ENCODE measurements at places on chromosomes 11 and 22. TPM values are rescaled to one million over a fixed set of nuclear protein-coding genes. Genes with fewer than 3 reads are reported as not detected.

The SCN2B gene
- total RNA-seq, result not detected

The NLRP14 gene
- total RNA-seq, result not detected

The MUC2 gene
- not detected for total RNA-seq

The MRGPRF gene
- total RNA-seq, result not detected

The EHF gene
- not detected for total RNA-seq

The ZW10 gene
- 9.8 TPM for total RNA-seq

The OOSP3 gene
- not detected for total RNA-seq

The LRRC10B gene
- total RNA-seq, result not detected

The POU2AF1 gene
- 4.4 TPM for total RNA-seq

The C11orf87 gene
- total RNA-seq, result not detected

- DNase-seq, result peak; percentile 10
Measured at GRCh38 chr11:47765086-47765485, 2.1 kb downstream of the FNBP4 start.

DNA sequence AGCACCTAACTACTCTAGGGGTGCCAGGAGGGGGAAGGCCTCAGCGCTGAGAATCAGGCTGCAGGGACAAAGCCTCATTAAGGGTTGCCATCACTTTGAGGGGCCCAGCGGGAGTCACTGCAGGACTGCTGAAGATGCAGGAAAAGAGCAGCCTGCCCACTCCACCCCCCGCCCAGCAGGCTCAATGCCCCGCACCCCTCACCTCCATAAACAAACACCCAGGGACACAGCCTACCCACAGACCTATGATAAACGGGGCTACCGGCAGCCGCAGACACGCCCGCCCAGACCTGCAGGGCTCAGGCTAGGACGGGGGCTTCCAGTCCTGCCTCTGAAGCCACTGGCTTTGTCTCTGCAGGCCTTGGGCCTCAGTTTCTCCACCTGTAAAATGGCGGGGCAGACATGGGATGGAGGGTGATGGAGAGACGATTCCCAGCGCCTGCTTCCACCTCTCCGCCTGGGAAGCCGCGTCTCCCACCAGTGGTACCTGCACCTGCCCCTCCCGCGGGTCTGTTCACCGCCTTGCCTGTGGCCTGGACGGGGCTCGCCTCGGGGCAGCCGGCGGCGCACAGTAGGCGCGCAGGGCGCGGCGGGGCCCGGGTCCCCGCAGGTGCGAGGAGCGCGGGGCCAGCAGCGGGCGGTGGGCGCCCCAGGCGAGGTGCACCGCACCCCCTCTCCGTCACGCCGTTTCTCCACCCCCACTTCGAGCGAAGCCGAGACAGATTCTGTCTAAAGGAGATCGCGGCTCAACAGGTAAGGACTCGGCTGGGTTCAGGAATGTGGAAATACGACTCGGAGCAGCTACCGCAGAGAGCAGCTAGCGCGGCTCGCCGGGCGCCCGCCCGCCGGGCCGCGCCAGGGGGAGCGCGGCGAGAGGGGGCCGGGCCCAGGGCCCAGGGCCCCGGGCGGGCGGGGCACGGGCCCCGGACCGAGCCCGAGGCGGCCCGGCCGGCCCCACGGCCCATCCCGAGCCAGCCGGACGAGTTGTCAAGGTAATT lies 1.5 kb downstream of the WNT7B start:
- DNase-seq, result no peak

DNA sequence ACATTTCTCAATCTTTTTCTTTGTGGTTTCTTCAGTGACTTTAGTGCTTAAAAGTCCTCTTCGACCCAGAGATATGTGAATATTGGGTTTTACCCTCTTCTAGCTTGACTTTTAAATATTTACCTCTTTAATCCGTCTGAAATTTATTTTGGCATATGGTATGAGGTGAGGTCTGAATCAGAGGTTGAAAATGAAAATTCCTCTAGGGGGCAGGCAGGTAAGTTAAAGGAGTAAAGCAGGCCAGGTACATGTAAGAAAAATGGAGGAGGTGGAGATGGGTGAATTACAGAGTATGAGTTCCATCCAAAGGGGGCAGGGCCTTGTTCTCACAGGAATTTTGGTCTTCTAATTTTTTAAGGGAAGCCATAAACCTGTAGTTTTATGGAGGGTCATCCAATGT lies 263.8 kb upstream of the NARS2 start:
- DNase-seq, result no peak

DNA sequence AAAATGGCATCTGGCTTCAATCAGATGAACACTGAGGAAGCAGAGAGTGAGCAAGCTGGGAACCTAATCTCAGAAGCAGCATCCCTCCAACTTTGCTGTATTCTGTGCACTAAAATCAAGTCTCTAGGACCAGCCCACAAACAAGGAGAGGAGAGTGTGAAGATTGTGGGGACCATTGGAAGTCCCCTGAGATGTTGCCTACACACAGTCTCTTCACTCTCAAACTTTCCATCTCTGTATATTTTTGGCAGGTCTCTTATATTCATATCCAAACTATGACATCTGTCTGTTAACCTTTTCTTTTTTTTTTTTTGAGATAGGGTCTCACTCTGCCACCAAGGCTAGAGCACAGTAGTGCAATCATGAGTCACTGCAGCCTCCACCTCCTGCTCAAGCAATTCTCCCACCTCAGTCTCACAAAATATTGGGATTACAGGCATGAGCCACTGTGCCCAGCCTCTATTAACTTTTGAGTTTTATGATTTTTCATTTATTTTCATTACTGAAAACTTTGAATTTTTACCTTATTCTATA lies 1096.4 kb downstream of the TBC1D22A start:
- no peak for DNase-seq

DNA sequence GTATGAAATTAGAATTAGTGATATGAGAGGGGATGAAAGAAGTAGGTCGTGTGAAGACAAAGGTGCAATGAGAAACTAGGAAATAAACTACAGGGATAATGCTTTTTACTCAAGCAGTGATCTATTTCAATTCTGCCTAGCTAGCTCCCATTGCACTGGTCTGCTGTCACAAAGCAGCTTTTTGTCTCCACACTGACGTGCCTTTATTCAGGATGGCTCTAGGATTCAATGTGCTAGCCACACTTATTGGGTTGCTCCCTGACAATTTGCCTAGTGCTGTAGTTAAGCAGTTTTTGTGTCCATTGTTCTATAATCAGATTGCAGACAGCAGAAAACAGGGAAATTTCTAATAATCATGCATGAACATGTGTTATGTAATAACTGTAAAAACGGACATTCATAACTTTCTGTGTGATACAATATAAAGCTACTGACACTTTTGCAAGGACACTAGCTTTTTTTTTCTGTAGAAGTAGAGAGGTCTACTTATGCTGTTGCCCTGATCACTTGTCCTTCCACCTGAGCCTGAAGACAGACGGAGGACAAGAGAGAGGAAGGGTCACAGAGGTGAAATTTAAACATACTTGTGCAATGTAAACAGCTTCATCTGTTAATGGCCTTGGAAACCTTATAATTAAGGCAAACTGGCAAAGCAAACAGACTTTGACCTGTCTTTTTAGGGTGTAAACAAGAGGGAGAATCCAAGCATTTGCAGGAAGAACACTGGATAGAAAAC lies 269.6 kb downstream of the LRRC4C start:
- DNase-seq, result no peak

GRCh38 chr22:43566561-43567332 lies 154.9 kb downstream of the MPPED1 start:
- no peak for DNase-seq

GRCh38 chr11:116310226-116310625 lies 462.6 kb downstream of the BUD13 start:
- DNase-seq, result no peak

DNA sequence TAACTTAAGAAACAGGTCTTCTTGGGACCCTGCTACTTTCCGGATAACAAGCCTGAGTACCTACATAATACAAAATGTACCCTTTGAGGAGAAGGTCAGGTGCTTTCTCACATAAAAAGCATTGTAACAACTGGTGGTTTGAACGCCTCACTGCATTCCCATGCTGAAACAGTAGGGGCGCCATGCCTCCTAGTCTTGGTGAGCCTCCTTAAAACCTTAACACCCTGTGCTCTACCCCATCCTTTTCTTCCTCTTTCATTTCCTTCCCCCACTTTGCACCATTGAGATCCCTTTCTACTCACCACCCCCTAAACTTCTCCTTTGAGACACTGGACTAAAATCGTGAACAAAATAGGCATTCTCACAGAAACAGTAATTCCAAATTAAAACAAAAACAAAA lies 729.3 kb downstream of the NTM start:
- no peak for DNase-seq

- no peak for DNase-seq
Measured at GRCh38 chr22:49702068-49702397, 125.6 kb downstream of the BRD1 start.

- DNase-seq, result no peak
Measured at GRCh38 chr11:2542406-2542805, 97.6 kb downstream of the KCNQ1 start.

GRCh38 chr11:47182380-47182779 lies 3.9 kb downstream of the PACSIN3 start:
- DNase-seq, result no peak
